ENCODE measurements at places on chromosomes 3 and 15.

GRCh38 chr15:38453971-38454695 is at the start of gene FAM98B:
Gene FAM98B, plus strand, starts transcription at chr15:38454127. Its CDS starts 35 bp downstream, at chr15:38454162.
- DNase-seq: peak; percentile 36

DNA sequence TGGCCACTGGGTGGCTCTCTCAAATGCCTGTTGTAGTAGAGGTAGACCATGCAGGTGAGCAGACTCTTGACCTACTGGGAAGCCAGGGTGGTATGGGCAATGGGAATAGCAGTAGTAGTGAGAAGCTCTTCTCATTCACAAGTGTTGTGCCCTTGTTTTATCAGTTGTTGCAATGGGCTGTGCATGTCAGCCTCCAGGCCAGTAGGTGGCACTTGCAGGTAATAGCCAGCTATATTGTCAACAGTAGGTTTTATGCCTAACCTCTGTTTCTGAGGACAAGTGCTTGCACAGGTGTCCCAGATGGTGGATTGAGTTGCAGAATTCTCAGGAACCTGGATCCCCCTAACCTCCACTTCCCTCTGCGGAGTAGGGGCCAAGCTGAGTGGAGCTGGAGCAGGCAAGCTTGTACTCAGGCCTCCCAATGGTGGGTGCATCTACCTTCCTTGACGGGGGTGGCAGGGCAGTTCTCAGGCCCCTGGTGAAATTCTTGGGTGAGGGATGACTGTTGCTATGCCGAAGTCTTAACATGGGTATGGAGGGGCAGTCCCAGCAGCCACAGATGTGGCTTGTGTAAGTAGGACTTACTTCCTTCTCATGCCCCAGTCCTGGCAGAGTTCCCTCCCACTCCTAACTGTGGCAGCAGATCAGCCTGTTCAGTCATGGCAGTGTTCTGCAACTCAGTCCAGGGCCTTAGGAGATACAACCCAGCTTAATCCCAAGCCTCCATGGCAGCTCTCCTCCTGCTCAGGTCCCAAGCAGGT is 104.3 kb downstream of the NEO1 start:
- DNase-seq: no peak

- DNase-seq: no peak
These were observed 28.4 kb upstream of the TPRG1 start for GRCh38 chr3:189143321-189143720.

DNA sequence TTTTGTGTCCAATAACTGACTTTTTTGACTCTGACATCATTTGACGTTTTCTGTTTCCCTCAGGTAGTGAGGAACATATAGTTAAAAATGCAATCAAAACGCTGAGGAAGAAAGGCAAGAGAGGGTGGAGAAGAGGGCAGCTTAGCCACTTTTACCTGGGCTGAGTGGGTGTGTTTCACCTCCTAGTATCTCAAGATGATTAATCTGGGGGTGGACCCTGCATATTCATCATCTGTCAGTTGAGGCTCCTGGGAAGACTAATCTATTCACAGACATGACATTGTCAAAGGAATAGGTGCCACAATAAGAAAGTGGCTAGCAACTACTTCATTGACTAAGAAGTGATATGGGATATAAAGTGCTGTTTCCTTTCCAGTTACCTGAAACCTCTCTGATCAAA is 331.5 kb upstream of the RARB start:
- DNase-seq: no peak

- no peak for DNase-seq
These were observed 175.3 kb upstream of the HES1 start for GRCh38 chr3:193960487-193961274.

DNA sequence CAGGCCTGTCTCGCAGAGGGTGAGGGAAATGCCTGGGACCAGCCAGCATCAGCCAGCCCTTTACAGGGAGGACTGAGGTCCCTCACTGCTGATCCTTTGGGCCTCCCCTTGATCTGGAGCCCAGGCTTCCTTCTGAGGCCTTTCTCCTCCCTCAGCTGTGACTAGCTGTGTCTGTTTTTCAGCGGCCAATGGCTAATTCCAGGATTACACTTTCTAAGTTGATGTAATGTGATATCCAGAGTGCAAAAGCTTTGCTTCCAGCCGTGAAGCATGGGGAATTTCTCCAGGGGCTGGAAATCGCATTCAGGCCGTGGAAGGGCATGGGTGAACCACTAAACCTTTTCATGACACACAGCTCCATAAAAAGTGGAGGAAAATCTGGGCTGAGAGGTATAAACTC is 157.6 kb downstream of the SHQ1 start:
- no peak for DNase-seq

DNA sequence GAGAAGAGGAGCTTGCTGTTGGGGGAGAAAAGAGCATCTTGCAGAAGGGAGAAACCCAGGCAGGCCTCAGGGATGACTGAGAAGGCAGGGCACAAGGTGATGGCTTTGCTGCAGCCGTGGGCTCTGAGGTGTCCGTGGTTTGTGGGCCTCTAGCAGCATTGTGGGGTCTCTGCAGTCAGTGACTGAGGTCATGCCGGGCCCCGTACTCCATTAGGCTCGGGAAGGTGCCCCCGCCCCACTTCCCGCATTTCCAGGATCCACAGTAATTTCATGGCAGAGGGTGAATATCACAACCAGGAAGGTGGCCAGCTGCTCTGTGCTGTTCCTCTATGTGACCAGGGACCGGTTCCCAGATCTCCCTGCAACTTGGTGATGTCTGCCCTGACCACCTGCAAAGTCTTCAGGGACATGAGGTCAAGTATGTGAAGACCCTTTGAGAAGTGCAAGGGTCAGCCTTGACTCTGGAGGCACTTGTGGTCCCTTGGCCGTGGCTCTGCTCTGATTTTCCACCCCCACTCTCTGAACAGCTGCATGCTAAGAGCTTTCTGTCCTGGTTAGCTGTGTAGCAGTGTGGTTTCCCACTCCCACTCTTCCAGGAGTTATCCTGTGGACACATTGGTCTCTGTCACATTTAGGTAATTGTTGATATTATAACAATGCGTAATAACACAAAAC is 3.6 kb downstream of the KLF13 start:
- DNase-seq: no peak

GRCh38 chr3:150370122-150370602 is 37.9 kb upstream of the TSC22D2 start:
- DNase-seq: peak; percentile 9

GRCh38 chr3:73753985-73754384 is 129.2 kb upstream of the PDZRN3 start:
- DNase-seq: no peak

Measured in 8988T (cell line).